ENCODE measurements at places on chromosomes 5 and 9. TPM values are rescaled to one million over a fixed set of nuclear protein-coding genes. Genes with fewer than 3 reads are reported as not detected.

Gene SMC2
- total RNA-seq, result 18.4 TPM

Gene SPATA31C1
- total RNA-seq, result not detected

Gene PTBP3
- total RNA-seq, result 32.0 TPM

Gene CDX1
- not detected for total RNA-seq

Gene GPSM1
- 49.7 TPM for total RNA-seq

Gene CAMK4
- 78.2 TPM for total RNA-seq

Gene LHX3
- total RNA-seq, result under 0.01 TPM

Gene C1QTNF2
- 1.7 TPM for total RNA-seq

Gene UNC13B
- 12.8 TPM for total RNA-seq

Measured in temporal lobe (tissue), 4 donors.